GM10248 (cell line): ENCODE measurements at places on chromosomes 3 and 15.

DNA sequence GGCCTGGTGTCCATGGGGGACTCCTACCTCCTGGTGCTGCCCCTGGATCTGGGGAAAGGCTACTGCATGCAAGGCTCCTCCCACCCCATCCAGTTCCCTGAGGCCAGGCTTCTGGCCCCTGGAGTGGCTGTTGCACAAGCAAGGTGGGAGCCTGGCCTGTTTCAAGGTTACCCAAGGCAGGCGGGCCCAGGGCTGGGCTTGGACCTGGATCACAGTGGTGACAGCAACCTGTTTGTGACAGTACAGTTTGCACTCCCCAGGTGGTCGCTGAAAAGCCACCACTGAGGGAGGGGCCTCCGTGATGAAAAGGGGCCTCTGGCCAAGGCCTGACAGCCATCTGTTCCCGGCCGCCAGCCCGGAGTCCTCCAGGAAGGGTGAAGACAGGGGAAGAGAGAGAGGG, 14.4 kb upstream of the KY start:
- DNase-seq, result no peak

- no peak for DNase-seq
Observed at GRCh38 chr3:192864941-192865340, 52.7 kb downstream of the MB21D2 start.

DNA sequence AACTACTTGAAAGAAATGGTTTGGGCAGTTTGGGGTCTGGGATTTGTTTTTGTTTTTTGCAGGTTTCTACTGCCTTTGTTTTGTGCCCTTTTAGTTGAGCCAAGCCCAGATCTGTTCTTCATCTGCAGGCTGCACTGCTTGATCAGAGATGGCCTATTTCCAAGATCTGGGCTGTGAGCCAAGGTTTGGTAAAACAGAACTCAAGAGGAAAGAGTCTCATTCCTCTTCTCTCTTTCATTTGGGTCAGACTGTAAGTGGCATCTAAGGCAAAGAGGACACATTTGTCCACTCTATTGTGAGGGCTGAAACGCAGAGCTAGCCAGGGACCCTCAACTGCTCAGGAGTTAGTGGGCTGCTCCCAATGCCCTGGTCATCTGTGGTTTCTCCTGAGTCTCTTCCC, 104.4 kb upstream of the UBE3A start:
- no peak for DNase-seq

DNA sequence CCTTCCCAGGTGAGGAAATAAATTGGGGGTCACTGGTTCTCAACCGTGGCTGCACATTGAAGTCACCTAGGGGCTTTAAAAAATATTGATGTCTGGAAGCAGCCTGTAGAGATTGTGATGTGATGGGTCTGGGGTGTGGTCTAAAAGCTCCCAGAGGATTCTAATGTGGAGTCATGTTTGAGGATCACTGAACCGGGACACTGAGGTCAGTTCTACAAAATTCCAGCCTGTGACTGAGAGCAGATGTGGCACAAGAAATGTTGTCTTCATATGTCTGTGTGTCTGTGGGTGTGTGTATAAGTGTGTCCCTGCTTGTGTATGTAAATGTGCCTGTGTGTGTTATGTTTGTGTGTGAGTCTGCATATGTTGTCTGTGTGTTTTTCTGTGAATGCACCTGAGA, 79.9 kb downstream of the TLE3 start:
- no peak for DNase-seq

DNA sequence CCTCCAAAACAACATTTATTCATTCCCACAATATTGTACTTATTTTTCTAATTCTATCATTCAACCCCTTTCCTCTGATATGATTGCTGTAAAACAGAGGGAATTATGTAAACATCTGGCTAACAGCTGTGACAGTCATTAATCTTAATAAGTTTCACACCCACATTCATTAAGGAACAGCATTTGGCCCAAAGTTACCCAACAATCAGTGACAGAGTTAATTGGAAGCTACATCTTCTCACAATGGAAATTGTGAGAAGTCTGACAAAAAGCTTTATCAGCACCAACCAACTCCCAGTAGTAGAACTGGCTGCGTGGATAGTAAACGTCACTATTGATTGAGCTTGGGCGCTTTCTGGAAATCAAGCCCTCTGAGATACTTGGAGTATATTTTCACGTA, 165.8 kb upstream of the SLC24A5 start:
- no peak for DNase-seq

GRCh38 chr15:39717134-39717533, 65.5 kb downstream of the FSIP1 start:
- no peak for DNase-seq

- no peak for DNase-seq
Observed at GRCh38 chr3:144167634-144168033, 196.0 kb downstream of the DIPK2A start.

DNA sequence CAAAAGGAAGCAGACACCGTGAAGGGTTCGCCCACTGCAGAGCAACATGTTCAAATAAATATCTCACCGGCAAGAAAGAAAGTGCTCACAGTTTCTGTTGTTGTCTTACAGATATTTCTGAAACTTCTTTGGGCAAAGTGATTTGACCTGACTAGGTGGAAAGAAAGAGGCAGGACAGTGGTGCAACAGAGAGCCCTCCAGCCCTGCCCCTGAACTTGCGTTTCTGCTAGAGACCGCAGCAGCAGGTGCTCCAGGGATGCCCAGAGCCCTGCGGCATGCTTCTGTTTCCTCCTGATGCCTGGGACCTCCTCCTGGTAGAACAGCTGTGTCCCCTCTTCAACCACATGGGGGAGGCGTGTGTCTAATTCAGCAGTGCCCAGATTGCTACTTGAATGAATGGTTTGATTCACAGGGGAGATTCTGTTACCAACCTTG, 123.4 kb downstream of the ATP10A start:
- DNase-seq, result no peak

DNA sequence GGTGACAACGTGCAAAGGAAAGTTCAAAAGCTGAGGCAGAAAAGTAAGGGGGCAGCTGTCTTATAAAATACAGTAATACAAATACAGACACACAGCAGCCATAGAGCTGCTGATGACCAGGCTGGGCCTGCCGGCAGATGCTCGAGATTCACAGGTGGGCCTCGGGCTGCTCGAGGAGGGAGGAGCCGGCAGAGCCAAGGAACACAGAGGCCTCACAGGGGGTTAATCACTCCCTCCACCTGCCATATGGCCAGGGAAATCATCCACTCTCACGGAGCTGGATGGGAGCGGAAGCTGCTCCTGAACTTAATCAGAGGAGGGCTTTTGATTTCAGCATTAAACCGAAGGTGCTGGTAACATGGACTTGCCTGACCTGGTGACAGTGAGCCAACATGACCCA, 29.6 kb upstream of the MGLL start:
- DNase-seq, result no peak

DNA sequence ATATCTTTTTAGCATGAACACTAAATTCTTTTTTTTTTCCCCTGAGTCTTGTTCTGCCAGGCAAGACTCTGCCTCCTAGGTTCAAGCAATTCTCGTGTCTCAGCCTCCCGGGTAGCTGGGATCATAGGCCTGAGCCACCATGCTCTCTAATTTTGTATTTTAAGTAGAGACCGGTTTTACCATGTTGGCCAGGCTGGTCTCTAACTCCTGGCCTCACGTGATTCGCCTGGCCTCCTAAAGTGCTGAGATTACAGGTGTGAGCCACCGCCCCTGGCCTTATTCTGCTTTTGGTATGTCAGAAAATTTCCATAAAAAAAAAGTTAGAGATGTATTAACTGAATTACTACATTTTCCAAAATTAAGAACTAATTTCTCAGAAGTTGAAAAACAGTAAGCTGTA, 14.3 kb downstream of the RAB11A start:
- DNase-seq, result no peak

- DNase-seq, result peak; percentile 11
Observed at GRCh38 chr3:100395679-100396431, 5.0 kb downstream of the TOMM70 start.

- no peak for DNase-seq
Observed at GRCh38 chr15:80801891-80802680, 22.9 kb downstream of the CEMIP start.

GRCh38 chr15:24856397-24857390, 98.1 kb upstream of the SNRPN start:
- no peak for DNase-seq

DNA sequence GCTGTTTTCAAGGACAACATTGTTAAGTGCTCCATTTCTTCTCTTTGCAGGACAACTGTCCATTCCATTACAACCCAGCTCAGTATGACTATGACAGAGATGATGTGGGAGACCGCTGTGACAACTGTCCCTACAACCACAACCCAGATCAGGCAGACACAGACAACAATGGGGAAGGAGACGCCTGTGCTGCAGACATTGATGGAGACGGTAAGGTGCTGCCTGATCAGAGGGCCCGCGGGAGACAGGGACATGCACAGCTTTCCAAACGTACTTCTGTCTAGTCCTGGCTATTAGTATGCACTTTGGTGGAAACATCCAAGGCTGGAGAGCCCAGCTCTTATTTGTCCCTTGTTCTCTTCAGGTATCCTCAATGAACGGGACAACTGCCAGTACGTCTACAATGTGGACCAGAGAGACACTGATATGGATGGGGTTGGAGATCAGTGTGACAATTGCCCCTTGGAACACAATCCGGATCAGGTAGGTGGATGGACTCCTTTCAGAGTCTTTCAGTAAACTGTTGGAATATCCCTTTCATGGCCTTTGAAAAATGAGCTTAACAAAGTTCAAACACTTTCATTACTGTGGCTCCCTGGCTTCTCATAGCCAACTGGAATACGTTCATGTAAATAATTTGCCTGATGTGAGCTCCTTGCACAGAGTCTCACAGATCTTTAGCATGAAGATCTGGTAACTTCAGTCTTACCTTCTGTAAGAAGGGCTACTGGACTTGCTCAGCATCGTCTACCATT, 10.4 kb downstream of the THBS1 start:
- DNase-seq, result no peak

DNA sequence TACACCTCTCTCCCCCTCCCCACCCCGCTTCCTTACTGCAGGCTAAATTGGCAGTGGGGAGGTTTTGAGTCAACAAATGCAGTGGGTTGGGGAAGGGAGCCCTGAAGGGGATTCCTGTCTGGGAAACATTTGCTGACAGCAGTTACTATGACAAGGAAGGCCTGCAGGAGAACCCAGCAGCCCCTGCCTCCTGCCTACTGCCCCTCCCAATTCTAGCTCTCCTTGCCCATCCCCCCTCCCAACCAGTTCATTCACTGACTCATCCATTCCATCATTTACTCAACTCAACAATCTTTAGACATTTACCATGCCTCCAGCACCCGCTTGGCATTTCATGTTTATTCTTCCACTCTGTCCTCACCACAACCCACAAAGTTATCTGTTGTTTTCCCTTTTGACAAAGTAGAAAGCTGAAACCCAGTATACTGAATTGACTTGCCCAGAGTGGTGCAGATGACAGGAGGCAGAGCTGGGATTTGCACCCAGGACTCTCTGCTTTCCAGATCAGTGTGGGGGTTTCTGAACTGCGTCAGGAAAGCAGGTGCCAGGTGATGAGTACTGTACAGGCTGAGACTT, 75.0 kb downstream of the MAGEF1 start:
- DNase-seq, result no peak

GRCh38 chr3:16824081-16824696, 60.6 kb upstream of the PLCL2 start:
- peak; percentile 28 for DNase-seq

- no peak for DNase-seq
Observed at GRCh38 chr3:153714016-153714415, 407.2 kb upstream of the ARHGEF26 start.
